ENCODE measurements at places on chromosomes 1 and 21. TPM values are rescaled to one million over a fixed set of nuclear protein-coding genes. Genes with fewer than 3 reads are reported as not detected.

DNA sequence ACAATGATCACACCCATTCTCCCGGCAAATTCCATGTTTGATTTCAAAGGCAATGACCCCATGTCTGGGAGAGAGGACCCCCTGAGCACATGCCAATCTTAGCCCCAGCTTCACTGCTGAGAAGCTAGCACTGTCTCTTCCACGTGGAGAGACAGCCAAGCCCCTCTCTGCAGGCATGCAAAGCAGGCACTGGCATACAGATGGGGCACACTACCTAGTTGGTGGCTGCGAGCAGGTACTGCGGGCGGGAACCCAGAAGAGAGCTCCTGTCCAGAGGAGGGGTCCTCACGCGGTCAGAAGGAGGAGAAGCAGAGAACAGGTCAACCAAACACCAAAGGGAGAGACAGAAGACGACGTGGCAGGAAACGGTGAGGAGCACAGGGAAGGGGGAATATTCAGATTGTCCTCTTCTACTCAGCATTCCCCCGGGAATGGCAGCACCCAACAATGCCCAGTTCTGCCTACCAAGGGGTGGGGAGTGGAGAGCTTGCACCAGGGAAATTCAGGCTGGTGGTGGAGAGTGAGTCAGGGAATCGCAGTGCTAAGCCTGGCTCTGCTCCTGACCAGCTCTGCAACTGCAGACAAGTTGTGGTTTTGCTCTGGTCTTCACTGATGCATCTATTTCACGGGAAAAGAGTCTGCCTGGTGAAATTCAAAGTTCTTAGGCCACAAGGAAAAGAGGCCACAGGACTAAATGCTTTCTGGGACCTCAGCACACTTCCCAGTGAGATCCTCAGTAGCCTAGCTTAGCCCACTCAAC lies 48.1 kb upstream of the GOLT1A start:
- H3K27ac ChIP-seq: no peak overlapping the region
- H3K27me3 ChIP-seq: no peaks in the 10 kb centered on the region
- no peaks in the 10 kb centered on the region for H3K4me1 ChIP-seq
- no peaks in the 10 kb centered on the region for H3K36me3 ChIP-seq
- H3K4me3 ChIP-seq: no peak overlapping the region

GRCh38 chr1:181919542-181919941 lies 142.0 kb downstream of the ZNF648 start:
- no peaks in the 10 kb centered on the region for H3K4me1 ChIP-seq
- no peak for DNase-seq
- no peaks in the 10 kb centered on the region for H3K36me3 ChIP-seq
- H3K27ac ChIP-seq: no peak overlapping the region
- peaks cover 3% of the 10 kb centered on the region for H3K27me3 ChIP-seq
- no peak overlapping the region for H3K4me3 ChIP-seq

DNA sequence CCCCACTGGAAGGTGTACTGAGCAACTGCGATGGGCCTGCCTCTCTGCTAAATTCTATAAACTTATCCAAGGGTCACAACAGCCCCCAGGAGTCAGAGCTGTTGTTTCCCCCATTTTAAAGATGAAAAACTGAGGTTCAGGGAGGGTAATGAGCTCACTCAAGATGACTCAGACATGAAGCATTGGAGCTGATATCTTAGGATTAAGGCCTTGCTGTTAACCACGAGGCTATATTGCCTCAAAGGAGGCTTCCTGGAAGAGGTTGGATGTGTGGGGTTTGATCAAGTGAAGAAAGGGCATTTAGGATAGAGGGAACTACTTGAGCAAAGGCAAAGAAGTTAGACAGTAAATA lies 6.7 kb downstream of the LDLRAP1 start:
- peak overlapping the region; percentile 78 for H3K4me3 ChIP-seq
- peak overlapping the region; percentile 92 for H3K27ac ChIP-seq
- no peaks in the 10 kb centered on the region for H3K27me3 ChIP-seq
- DNase-seq: no peak
- peaks cover 59% of the 10 kb centered on the region for H3K4me1 ChIP-seq

Gene CGN
- 0.37 TPM for total RNA-seq

- H3K27ac ChIP-seq: no peak overlapping the region
- peaks cover 5% of the 10 kb centered on the region for H3K4me1 ChIP-seq
- no peak for DNase-seq
- H3K4me3 ChIP-seq: no peak overlapping the region
Observed at GRCh38 chr21:38847556-38847955, 41.8 kb downstream of the ETS2 start.

- peaks cover 16% of the 10 kb centered on the region for H3K27me3 ChIP-seq
- no peak overlapping the region for H3K4me3 ChIP-seq
- H3K36me3 ChIP-seq: no peaks in the 10 kb centered on the region
- DNase-seq: no peak
Observed at GRCh38 chr1:21541329-21541728, 32.1 kb downstream of the ALPL start.

DNA sequence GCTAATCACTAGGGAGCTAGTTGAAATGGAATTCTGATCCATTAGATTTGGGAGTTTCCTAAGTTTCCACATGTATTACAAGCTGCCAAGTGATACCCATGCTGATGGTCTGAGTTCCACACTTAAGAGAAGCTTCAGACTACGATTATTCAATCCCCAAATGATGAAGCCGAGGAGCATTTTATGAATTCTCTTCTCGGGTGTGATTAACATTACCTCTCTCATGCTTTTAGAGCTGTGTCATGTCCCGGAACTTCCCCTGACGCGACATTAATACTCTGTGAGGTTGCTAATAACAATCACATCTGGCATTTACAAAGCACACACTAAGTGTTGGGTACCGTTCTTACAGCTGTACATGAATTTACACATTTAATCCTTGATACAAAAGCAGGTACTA lies 63.0 kb downstream of the KCNJ15 start:
- H3K4me3 ChIP-seq: no peak overlapping the region
- no peaks in the 10 kb centered on the region for H3K4me1 ChIP-seq
- DNase-seq: no peak
- H3K36me3 ChIP-seq: no peaks in the 10 kb centered on the region

Gene SLC44A3
- total RNA-seq: not detected

DNA sequence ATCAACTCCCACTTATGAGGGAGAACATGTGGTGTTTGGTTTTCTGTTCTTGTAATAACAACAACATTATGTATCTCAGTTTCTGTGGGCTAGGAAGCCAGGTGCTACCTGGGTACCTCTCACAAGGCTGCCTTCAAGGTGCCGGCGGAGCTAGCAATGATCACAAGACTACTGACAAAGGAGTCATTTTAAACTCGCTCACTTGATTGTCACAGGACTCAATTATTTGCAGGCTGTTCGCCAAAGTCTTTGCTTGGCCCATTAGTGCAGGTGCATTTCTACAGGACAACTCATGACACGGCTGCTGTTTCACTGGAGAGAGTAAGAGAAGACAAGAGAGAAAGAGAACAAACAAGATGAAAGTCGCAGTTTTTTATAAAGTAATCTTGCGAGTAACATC lies 1237.4 kb upstream of the TMPRSS15 start:
- H3K36me3 ChIP-seq: no peaks in the 10 kb centered on the region
- no peak for DNase-seq
- no peaks in the 10 kb centered on the region for H3K27me3 ChIP-seq
- H3K4me1 ChIP-seq: no peaks in the 10 kb centered on the region
- H3K27ac ChIP-seq: no peak overlapping the region

DNA sequence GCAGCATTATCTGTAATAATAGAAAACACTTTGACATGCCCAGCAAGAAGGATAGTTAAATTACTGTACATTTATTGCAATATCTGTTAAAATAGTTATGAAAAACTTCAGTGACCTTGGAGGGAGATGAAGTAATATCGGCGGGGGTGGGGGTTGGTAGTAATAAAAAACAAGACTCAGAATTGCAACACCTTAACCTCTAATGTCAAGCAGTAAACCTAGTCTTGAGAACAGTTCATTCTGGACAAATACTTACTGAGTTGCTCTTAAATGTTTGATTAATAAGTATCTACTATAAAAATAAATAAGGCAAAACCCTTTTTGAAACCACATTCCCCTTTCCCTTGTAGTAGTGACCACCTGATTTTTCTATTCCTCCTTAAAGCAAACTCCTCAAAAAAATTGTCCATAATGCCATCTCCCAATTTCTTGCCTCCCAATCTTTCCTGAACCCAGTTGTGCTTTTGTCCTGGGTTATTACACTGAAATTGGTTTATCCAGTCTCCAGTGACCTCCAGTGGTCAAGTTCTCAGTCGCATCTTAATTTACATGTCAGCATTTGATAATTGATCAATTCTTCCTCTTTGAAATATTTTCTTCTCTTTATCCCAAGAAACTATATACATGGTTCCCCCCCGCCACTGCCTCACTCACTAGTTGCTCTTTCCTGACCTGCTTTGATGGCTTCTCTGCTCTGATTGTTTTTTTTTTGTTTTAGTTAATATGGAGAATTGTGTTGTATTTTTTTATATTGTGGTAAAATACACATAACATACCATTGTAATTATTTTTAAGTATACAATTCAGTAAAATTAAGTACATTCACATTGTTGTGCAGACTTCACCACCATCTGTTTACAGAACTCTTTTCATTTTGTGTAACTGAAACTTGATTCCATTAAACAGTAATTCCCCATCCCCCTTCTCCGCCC lies 36.8 kb downstream of the RAP1A start:
- peaks cover 35% of the 10 kb centered on the region for H3K4me1 ChIP-seq
- H3K4me3 ChIP-seq: no peak overlapping the region
- no peak overlapping the region for H3K27ac ChIP-seq

Gene GNG12
- total RNA-seq: not detected

GRCh38 chr1:154272999-154273563 lies 652 bp downstream of the HAX1 start:
- peaks cover 39% of the 10 kb centered on the region for H3K4me1 ChIP-seq
- peak overlapping the region; percentile 96 for H3K4me3 ChIP-seq
- H3K27me3 ChIP-seq: no peaks in the 10 kb centered on the region
- H3K36me3 ChIP-seq: peaks cover 65% of the 10 kb centered on the region

Gene E2F2
- 3.4 TPM for total RNA-seq

DNA sequence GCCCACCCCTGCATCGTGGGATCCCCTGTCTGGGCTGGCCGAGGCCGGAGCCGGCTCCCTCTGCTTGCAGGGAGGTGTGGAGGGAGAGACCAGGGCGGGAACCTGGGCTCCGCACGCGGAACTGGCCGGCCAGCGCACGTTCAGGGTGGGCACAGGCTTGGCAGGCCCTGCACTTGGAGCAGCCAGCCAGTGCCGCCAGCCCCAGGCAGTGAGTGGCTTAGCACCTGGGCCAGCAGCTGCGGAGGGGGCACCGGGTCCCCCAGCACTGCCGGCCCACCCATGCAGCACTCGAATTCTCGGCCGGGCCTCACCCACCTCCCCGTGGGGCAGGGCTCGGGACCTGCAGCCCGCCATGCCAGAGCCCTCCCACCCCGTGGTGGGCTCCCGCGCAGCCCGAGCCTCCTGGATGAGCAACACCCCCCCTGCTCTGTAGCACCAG lies 422.6 kb downstream of the AMY1C start:
- H3K4me3 ChIP-seq: no peak overlapping the region
- no peaks in the 10 kb centered on the region for H3K4me1 ChIP-seq
- H3K27me3 ChIP-seq: no peaks in the 10 kb centered on the region
- H3K36me3 ChIP-seq: no peaks in the 10 kb centered on the region
- DNase-seq: no peak
- H3K27ac ChIP-seq: no peak overlapping the region

DNA sequence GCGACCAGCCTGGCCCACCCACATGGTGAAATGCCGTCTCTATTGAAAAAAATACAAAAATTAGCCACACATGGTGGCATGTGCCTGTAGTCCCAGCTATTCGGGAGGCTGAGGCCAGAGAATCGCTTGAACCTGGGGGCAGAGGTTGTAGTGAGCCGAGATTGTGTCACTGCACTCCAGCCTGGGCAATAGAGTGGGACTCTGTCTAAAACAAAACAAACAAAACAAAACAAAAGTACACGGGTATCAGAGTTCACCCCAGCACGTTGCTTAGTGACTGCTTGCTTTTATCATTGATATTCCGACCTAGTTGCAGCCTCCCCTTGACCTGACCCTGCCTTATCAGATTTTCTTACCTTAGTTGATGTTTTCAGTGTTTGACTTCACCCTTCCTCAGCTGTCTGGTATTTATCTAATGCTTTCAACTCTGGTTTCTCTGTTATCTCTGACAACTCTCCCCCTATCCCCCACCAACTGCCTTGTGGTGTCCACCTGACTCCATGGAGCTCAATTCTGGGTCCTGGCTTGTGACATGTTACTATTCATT lies 5.1 kb downstream of the TLCD4 start:
- H3K36me3 ChIP-seq: no peaks in the 10 kb centered on the region
- DNase-seq: no peak
- peaks cover 41% of the 10 kb centered on the region for H3K27me3 ChIP-seq
- peaks cover 4% of the 10 kb centered on the region for H3K4me1 ChIP-seq
- H3K4me3 ChIP-seq: no peak overlapping the region

DNA sequence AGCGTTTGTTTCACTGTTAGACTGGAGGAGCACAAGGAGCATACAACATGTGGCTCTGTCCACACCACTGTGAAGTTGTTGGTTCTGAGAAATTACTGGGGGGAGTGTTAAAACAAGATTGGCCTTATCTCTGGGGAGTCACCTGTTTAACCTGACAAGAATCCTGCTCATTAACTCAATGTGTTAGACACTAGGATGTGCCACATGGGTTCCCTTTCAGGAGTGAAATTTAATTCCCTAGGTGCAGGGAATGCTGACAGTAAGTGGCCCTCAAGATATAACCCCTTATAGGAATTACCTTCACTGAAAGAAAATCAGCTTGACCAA lies 45.8 kb upstream of the WNT2B start:
- peak overlapping the region; percentile 42 for H3K4me3 ChIP-seq
- H3K4me1 ChIP-seq: peaks cover 54% of the 10 kb centered on the region
- H3K27ac ChIP-seq: no peak overlapping the region
- no peaks in the 10 kb centered on the region for H3K36me3 ChIP-seq
- DNase-seq: no peak
- H3K27me3 ChIP-seq: peaks cover 19% of the 10 kb centered on the region

Gene AMY2B
- 19.7 TPM for total RNA-seq

GRCh38 chr1:165911609-165912281 lies 84.3 kb downstream of the UCK2 start:
- H3K4me1 ChIP-seq: peaks cover 2% of the 10 kb centered on the region
- no peak for DNase-seq
- peaks cover 20% of the 10 kb centered on the region for H3K36me3 ChIP-seq
- H3K27ac ChIP-seq: no peak overlapping the region

DNA sequence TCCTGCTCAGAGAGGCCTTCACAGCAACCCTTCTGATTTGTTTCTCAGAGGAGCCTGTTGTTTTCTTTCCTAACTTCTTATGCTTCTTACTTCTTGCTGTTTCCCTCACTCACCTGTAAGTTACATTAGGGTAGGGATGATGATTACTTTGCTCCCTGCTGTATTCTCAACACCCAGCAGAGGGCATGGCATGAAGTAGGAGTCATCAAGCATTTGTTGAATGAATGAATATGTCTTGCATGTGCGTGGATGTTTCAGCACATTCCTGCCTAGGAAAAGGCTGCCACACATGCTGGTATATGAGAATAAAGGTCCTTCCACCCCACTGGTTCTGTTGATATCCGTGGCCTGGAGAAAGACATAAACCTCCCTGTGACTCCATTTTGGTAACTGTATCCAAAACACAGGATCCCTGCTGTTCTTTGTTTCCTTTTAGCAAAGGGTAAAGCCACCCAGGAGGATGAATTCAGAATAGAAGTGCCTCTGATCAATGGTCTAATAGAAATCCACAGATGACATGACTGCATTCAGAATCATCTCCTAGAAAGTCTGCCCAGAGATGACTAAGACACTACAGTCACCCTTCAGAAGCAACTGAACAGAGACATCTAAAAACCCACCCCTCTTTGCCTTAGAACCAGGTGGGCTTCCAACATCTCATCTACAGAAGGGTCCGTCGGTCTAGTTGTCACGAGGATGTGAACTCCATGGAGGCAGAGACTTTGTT lies 168.8 kb downstream of the ZSCAN20 start:
- no peak overlapping the region for H3K27ac ChIP-seq
- H3K36me3 ChIP-seq: no peaks in the 10 kb centered on the region
- DNase-seq: no peak
- H3K4me3 ChIP-seq: no peak overlapping the region
- H3K27me3 ChIP-seq: peaks cover 22% of the 10 kb centered on the region

Measured in activated B cell treated with CpG ODN at 0.5 μM for 24 hours (primary cell).